Occipital lobe (tissue), 3 donors: ENCODE measurements at places on chromosomes 5 and 9. TPM values are rescaled to one million over a fixed set of nuclear protein-coding genes. Genes with fewer than 3 reads are reported as not detected.

DNA sequence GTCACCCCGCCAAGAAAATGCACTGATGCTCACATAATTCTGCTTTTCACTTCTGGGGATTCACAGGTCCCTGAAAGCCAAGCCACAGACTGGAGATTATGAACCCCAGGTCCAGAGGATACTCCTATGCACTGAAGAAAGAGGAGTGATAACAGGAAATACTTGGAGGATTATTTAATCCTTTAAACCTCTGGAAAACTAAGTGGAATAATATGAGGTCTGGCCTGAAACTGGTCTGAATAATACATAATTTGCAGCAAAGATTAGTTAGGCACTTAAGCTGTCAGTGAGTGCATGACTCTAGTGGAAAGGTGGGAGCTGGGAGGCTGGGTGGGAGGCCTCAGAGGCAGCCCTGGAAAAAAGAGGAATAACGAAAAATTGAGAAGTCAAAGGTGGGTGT lies 45.7 kb downstream of the MARCHF3 start:
- DNase-seq: no peak

DNA sequence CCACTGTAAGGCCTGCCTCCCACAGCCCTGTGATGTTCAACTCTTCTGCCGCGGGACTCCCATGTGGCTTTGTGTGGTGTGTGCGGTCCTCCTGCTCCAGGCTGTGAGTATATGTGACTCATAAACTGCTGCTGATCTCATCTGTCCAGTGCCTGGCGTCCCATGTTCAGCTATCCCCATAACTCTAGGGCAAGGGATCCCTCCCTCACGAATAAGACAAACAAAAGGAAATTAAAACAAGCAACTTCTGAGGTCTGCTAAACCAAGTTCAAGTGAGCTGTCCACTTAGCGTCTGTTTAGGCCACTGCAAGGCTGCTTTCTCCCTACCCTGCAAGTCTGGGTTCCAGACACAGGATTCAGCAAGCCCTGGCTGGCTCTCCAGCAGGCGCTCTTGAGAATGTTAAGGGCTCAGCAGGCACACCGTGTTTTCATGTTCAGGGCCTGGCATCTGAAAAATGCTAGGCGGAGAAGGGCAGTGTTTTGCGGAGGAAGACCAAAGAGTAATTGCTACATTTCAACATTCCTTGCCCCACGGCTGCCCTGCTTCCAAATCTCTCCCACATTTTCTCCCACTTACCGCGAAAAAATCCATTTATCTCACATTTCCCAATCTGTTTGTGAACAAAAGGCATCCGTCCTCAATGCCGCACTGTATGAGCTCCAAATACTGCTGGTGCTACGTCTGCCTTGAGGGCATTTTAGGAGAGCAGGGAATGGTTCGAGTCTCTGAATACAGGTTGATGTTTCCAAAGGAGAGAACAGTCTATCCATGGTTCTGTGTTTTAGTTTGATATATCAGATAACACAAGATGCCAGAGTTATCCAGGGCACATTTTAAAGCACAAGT lies 280.2 kb downstream of the SEMA5A start:
- DNase-seq: no peak

- no peak for DNase-seq
These were observed 288.6 kb upstream of the C9orf72 start for GRCh38 chr9:27861887-27862286.

DNA sequence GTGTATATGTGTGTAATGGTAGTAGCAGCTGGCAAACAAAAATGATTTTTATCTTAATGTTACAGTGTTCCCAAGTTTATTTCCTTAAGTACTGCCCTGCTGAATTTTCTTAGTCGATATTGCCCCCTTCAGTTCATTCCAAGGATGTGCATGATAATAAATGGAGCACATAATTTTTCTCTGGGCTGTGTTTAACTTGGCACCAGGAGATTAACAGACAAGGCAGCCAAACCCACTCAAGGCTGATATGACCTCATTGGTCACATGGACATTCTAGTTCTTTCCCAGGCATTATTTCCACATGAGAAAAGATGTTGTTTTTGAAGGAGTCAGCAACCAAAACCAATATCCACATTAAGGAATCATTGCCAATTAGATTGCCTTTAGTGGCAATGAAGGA lies 61.8 kb downstream of the COX7C start:
- peak; percentile 13 for DNase-seq

DNA sequence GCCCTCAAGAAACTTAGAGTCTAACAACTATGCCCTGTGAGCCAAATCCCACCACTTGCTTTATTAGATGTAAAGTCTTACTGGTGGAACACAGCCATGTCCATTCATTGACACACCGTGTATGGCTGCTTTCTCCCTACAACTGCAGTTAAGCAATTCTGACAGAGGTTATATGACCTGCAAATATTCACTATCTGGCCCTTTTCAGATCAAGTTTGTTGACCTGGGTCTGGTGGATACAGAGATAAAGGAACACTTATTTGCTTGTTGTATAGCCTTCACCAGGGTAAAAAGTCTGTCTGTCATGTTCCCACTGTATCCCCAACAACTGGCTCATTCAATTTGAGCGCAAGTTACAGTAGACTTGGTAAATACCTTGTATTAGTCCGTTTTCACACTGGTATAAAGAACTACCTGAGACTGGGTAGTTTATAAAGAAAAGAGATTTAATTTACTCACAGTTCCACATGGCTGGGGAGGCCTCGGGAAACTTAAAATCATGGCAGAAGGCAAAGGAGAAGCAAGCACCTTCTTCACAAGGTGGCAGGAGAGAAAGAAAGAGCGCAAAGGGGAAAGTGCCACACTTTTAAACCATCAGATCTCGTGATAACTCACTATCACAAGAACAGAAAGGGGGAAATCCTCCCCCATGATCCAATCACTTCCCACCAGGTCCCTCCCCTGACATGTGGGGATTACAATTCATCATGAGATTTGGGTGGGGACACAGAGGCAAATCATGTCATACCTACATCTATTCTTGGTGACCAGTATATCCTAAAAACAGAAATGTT lies 27.9 kb downstream of the DEPDC1B start:
- DNase-seq: no peak

GRCh38 chr9:92147030-92147851 lies 32.0 kb upstream of the SPTLC1 start:
- DNase-seq: no peak

The RANBP17 gene
- total RNA-seq: 212 TPM

The NPR3 gene
- total RNA-seq: 19.3 TPM
